ENCODE measurements at places on chromosomes 4 and X.

- DNase-seq, result peak; percentile 98
Measured at GRCh38 chr4:78645853-78646757, 94.5 kb downstream of the ANXA3 start.

GRCh38 chr4:185332575-185333464 lies 62.9 kb downstream of the LRP2BP start:
- DNase-seq, result no peak

GRCh38 chrX:132452911-132453550 lies 35.8 kb downstream of the MBNL3 start:
- no peak for DNase-seq

- DNase-seq, result no peak
Measured at GRCh38 chrX:103477496-103477895, 41.8 kb downstream of the RAB40A start.

- no peak for DNase-seq
Measured at GRCh38 chrX:44915361-44915868, 42.4 kb downstream of the KDM6A start.

DNA sequence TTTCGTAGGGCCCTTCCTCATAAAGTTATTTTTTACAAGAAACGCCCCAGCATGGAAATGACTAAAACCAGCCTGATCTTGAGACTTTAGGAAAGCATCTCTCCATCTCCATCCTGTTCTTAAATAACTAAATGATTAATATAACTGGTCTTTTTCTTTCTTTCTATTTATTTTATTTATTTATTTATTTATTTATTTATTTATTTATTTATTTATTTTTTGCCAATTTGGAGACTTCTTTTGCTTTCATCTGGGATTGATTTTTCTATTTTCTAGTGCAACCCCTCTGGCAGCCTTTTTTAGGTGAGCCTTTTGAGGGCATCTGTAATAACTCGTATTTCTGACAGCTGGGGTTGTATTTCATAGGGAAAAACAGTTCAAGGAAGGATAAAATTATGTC lies 1.2 kb upstream of the KLHL34 start:
- no peak for DNase-seq

GRCh38 chr4:185254434-185254833 lies 45.0 kb downstream of the SNX25 start:
- DNase-seq, result peak; percentile 17

GRCh38 chr4:8110071-8110986 lies 48.3 kb downstream of the ABLIM2 start:
- DNase-seq, result peak; percentile 88

DNA sequence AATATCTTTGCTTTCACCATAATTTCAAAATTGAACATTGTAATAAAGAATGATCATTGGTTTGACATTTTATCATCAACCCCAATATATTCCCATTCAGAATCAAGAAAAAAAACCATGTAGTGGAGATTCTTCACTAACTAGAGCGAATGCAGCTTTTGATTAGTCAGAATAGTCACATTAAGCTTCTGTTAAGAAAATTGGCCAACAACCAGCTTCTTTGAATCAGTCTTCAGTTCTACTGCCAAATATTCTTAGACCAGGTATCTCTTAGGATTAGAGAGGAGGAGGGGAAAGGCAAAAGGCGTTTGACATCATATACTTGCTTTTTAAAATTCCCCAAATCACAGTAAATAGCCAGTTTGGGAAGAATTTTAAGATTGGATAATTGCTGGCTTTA lies 22.2 kb upstream of the TBC1D8B start:
- peak; percentile 49 for DNase-seq

- DNase-seq, result peak; percentile 57
Measured at GRCh38 chr4:188282471-188283232, 143.4 kb downstream of the TRIML1 start.

- no peak for DNase-seq
Measured at GRCh38 chrX:148534291-148534690, 33.9 kb downstream of the AFF2 start.

DNA sequence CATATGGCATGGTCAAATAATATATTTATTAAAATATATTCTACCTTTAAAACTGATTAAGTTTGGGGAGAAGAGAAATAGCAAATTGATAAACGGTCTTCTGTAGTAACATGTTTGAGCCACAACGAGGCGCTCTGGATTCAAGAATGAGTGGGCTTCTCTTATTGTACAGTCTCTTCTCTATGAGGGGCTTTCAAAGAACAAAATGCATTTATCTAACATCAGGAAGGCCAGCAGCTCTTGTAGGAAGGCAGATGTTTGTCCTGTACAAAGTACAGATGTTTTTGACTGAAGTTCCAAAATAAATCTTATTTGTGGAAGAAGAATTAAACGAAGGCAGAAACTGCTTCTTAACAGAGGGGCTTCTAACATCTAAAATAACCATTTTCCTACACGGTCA lies 153.6 kb downstream of the RASL11B start:
- DNase-seq, result peak; percentile 30

DNA sequence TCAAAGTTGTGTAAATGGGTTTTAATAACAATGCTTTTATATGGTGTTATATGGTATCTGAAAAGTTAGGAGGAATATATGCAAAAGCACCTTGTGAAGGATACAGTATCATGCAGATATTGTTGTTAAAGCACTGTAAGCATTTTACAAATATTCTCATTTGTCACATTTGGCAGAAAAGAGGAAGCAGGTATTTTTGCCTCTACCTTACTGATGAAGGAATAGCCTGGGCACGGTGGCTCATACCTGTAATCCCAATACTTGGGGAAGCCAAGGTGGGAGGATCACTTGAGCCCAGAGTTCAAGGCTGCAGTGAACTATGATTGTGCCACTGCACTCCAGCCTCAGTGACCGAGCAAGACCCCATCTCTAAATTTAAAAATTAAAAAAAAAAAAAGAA lies 12.2 kb upstream of the GDPD2 start:
- DNase-seq, result no peak

DNA sequence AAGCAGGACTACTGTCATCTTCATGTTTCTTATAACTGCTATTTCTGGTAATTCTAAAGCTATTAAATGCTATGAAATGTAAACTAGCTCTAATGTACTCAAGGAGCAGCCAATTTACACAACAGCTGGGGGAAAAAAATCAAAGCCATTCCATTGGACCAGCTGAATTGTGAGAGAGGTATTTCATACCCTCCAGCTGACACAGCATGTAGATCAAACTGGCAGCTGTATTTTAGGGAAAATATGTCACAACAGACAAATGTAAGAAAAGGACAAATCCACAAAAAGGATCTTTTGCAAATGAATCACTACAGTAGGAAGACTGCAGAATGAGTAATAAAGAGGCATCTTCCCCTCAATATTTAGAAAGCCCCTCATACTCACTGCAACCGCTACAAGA lies 65.2 kb upstream of the FAM47B start:
- DNase-seq, result no peak

GRCh38 chr4:180823108-180823507 lies 1420.1 kb upstream of the TENM3 start:
- no peak for DNase-seq

DNA sequence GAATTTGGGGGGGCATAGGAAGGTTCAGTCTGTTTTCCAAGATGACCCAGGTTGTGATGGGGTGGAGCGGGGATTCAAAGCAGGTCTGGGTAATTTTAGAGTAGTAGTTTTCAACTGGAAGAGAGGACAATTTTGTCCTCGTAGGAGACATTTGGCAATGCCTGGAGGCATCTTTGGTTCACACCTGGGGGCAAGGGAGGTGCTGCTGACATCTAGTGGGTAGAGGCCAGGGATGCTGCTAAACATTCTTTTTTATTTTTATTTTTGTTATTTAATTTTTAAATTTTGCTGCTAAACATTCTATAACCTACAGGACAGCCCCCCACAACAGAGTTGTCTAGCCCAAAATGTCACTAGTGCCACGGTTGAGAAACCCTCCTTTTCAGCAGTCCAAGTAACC lies 1.9 kb downstream of the RAB9A start:
- DNase-seq, result peak; percentile 23

DNA sequence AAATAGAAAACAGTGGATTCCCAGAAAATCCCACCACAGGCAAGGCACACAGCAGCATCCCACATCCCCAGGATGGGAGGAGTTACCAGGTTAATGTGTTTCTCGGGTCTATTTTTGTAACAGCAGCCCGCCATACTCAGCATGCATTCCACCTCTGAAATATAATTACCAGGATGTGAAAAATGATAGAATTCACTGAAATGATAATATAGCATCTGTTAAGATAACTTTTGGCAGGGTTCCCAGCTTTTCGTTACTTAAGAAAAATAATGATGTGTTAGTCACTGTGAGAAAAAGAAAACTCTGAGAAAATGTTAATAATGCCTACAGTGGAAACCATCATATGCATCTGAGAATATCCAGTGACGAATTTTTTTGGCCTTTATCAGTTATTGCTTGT lies 87.1 kb downstream of the VCX2 start:
- no peak for DNase-seq

DNA sequence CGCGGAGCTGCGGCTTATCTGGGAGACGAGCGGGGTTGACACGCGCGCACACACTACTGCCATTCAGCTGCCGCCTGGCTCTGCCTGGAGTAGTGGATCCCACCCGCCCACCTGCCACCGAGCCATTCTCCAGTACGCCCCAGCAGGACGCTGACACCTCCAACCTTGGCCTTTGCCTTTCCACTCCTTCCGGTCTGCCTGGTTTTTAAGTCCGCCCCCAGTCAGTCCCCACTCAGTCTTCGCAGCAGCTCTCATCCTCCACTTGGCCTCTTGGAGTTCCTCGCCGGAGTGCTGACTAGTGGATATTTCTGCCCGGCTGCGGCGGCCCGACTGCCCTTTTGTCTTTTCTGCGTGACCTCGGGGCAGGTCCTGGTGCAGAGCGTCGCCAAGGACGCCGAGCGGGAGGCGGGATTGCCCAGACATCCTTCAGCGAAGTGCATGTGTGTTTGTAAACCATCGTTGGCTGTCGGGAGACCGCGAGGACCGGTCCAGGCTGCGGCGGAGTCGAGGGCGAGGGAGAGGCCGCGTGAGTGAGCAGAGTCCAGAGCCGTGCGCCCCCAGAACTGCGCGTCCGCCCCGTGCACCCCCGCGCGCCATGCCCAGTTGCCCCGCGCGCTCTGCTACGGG lies 1.1 kb downstream of the SLIT2 start:
- DNase-seq, result peak; percentile 52

DNA sequence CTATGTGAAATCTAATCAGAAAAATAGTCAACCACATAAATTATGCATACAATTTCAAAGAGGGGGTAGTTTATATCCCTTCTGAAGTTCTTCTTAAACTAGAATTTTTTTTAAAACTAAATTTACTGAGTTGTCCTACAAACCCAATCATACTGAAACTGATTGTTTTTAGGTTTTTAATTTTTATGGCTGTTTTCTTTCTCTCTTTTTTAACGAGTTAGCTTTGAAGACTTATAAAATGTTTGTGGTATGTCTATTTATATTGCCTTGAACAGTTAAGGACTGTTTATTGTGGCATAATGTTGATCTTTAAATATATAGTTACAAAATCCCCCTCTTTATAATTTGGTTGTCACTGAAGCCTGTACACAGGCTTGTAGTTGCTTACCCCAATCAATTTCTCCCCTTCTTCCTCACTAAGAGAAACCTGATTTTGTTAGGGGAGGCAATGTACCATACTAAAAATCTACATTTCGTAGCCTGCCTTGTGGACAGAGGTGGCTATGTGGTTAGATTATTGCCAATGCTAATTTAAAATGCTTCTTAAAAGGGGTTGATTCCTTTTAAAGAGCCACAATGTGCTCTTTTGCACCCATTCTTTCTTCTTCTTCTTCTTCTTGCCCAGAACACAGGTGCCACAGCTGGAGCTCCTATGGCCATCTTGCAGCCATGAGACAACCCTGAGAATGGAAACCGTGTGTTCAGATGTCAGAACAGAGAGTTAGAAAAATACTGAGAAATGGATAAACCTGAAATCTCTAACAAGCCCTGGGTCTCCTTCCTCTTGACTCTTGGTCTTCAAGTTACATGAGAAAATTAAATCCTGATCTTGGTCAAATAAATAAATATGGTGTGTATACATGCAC lies 102.7 kb upstream of the ZNF827 start:
- DNase-seq, result no peak

DNA sequence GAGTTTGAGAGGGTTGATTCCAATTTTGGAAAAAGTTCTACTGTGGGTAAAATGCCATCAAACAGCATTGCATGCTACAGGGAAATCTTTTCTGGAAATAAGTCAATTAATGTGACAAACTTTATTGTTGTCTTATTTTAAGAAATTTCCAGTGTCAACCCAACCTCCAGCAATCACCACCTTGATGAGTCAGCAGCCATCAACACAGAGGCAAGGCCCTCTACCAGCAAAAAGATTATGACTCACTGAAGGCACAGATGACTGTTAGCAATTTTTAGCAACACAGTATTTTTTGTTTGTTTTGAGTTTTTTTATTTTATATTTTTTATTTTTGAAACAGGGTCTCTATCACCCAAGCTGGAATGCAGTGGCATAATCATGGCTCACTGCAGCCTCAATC lies 165.4 kb upstream of the C1QTNF7 start:
- peak; percentile 45 for DNase-seq

- DNase-seq, result no peak
Measured at GRCh38 chr4:44583393-44583792, 68.0 kb downstream of the YIPF7 start.

GRCh38 chr4:78599931-78600375 lies 48.4 kb downstream of the ANXA3 start:
- DNase-seq, result no peak

GRCh38 chr4:82753238-82753637 lies 45.4 kb downstream of the SCD5 start:
- peak; percentile 51 for DNase-seq

GRCh38 chrX:51641421-51642021 lies 22.8 kb upstream of the CENPVL3 start:
- DNase-seq, result peak; percentile 45

DNA sequence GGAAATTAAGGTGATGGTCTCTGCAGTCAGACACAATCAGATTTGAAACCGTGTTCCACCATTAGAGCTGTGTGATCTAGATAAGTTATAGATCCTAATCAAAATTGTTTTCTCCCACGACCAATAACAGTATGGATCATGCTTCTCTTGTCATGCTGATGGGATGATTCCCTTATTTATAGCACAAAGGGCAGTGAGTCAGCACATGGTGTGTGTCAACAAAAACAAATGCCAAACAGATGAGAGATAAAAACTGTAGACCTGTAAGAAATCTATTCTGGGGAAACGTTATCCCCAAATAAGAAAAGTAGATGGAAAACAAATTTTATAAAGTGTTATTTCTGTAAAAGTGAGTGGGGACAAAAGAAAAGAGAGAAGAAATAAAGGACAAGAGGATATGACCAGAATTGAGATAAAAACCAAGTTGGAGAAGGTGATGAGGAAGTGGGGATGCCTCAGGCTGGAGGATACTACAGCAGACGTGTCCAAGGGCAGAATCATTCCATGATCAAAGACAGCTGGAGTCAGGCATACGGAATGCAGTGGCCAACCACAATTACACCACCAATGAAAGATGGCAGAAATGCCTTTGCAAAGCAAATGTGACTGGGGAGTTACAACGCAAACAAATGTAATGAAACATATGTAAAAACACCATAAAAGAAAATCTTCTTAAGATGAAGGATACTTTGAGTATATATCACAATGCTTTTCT lies 377.8 kb upstream of the PRKX start:
- DNase-seq, result peak; percentile 42

GRCh38 chr4:44415251-44415650 lies 33.4 kb downstream of the KCTD8 start:
- DNase-seq, result no peak
